Fibroblast of skin of left quadriceps (primary cell): ENCODE measurements at places on chromosomes 1 and 21.

- no peak for DNase-seq
Measured at GRCh38 chr1:235766794-235767285, 99.9 kb downstream of the LYST start.

- no peak for DNase-seq
Measured at GRCh38 chr1:172117800-172118199, 276.5 kb downstream of the DNM3 start.

DNA sequence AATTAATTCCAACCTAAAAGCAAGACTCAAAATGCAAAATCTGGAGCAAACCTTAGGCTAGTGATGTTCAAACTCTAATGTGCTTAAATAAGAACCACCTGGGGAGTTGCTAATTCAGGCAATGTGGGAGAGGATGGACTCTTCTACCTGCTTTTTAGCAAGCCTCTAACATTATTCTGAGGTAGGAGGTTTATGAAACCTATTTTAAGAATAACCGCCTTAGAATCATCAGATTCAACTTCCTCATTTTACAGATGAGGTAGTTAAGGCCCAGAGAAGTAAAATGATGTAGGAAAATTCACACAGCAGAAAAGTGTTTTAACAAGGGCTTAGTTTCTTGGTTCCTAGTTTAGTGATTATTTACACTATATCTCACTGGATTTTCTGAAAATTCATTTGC is 8.6 kb upstream of the NTNG1 start:
- DNase-seq: no peak

DNA sequence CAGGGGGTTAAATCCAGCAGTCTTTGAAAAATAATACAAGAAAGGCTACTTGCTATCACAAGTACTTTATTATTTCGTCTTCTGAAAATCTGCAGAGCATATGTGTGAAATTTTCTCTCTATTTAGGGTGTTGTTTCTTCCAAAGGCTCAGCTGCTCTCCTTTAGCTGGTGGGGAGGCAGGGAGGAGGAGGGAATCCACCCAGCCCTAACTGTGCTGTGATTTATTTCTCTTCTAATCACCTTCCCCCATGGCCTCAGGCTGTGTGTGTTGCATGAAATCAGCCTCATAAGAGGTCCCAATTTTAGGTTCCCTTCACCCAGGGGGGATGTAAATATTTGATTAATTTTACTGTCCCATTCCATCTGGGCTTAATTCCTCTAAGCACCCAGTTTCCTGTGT is 77.6 kb upstream of the PGBD5 start:
- no peak for DNase-seq

DNA sequence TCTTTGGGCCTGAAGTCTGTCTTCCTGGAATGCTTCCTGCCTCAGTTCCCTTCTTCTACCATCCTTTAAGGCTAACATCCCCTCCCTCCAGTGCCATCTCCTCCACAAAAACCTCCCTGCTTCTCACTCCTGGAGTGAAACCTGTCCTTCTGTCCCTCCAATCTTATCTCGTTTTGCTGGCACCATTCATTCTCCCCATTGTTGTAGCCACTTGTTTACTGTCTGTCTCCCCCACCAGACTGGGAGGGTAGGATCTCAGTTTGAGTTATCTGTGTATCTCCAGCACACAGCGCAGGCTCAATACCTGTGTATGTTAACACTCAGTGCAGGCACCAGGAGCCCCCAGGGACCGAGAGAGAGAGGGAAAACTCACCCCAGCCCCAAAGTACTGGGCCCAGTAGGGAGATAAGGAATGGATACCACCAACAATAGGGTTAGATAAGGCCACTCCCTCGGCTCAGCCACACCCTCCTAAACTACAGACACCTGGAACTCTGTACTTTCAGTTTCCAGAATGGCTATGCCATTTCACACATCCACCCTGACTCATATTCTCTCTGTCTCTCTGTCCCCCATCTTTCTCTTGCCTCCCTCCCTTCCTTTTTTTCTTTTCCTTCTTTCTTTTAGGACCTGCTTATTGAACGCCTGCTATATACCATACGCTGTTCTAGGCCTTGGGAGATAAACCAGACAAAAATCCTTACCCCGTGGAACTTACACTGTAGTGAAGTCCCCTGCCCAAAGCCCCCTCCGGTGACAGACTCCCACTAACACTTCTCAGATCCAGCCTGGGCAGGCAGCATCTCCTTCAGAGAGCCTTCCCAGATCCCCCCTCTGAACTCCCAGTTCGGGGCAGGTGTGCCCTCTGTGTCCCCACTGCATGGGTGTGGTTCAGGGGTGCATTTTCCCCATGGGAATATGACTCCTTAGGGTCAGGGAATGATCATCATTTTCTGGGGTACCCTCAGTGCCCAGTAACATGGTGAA is 3.3 kb upstream of the SSBP3 start:
- DNase-seq: no peak

DNA sequence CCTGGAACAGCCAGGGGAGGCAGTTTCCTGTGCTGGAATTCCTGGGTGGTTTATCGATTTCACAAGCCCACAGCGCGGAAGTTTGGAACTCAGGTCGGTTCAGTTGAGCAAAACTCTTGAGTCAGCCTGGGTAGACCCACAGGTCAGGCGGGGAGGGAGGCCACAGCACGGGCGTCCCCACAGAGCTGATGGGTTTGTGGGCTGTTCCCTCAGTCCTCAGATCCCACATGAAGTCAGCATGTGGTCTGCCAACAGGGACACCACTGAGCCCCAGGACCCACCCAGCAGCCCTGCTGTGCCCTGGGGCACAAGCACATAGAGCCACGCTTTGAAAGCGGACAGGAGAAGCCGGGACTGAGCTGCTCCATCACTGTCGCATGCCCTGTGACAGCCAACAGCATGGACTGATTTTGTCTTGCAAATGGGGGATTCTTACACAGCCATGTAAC is 17.4 kb downstream of the BMP8A start:
- DNase-seq: no peak

DNA sequence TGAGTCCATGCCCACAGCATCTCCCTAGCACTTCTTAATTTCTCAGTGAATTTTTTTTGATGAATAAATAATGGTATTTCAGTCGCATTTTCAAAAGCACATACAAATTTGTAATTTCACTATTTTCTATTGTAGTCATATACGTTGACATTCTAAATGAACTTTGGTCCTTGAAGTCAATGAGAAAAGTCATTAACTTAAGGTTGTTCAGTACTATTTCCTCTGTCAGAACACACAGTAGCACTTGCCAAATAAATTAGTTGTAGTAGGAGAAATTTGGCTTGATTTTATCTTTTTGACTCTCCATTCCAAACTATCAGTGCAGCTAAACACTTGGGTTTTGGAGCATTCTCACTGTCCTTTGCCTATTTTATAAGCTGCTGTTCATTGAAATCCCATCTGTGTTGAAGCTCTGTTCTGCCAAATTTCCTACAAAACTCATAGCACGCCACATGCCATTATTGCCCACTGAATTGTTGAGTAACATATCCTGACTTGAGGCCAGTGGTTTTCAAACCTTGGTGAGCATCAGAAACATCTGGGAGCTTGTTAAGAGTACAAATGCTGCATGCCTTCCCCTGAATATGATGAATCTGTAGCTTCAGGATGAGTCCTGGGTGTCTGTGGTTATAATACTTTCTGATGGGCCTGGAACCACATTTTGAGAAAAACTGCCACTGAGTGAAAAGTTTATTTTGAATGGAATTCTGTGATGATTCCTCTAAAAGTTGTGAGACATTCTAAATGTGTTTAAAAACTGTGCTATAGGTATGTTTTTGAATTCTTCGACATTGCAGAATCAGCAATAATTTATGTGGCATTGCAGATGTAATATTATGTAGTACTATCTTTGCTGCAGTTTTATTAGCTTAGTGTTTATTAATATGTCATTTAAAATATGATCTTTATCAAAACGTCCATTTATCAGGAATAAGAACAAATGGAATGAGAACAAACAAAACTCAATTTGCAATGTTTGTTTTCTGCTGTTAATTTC is 78.9 kb downstream of the DNM3 start:
- DNase-seq: no peak

GRCh38 chr21:40166291-40166843 is 299.1 kb downstream of the PCP4 start:
- no peak for DNase-seq

DNA sequence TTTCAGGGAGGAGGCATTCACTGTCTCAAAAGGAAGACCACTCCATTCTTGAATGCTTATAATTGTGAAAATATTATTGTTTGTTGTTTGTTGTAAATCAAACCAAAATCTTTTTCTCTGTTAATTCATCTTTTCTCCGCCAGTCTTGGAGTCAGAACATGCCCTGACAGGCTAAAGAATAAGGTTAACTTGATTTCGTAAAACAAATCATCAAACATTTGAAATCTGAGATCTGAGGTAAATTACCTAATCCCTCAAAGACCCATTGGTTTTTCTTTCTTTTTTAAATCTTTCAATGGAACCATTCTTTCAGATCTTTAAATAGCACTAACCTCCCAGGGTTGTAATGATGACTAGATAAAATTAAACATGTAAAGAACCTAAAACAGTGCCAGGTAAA is 430.1 kb upstream of the PTBP2 start:
- no peak for DNase-seq

DNA sequence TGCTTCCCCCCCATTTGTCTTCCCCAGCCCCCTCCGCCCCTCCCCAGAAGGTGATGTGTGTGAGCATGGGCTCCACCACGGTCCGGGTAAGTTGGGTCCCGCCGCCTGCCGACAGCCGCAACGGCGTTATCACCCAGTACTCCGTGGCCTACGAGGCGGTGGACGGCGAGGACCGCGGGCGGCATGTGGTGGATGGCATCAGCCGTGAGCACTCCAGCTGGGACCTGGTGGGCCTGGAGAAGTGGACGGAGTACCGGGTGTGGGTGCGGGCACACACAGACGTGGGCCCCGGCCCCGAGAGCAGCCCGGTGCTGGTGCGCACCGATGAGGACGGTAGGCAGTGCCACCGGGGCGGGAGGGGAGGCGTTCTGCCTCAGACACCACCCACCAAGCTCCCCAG is 52.2 kb upstream of the KDM4A start:
- no peak for DNase-seq

GRCh38 chr1:83546874-83547273 is 452.1 kb downstream of the TTLL7 start:
- peak; percentile 59 for DNase-seq

GRCh38 chr1:41313661-41314131 is 47.5 kb upstream of the FOXO6 start:
- no peak for DNase-seq

DNA sequence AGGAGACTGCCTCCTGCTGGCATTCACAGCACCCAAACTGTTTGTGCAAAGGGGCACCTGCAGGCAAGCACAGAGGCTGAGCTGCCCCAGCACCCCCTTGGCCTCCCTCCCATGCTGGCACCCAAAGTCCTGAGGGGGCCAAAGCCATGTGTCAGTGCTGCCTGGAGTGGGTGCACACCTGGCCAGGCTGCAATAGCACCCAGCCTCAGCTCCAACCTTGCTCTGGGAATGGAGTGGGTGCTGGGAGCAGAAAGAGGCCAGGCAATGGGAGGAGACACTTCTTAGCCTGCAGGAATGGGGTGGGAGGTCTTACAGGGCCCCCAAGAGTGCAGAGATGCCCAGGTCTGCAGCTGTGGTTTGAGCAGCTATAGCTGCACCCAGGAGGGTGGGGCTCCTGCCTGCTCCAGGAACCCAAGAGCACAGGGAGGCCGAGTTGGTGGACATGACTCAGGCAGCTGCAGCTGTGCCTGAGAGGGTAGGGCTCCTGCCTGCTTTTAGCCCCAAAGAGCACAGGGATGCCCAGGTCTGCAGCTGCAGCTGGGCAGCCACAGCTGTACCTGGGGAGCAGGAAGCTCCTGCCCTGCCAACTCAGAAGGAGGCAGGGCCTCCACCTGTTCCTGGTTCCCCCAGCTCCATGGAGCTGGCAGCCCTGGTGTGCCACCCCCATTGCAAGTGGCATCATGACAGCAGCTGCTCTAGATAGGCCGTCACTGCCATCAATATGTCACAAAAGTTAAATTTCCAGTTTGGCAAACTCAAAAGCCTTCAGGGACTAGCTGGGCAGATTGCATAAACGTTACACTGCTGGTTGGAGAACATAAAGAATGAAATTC is 5.3 kb upstream of the CHD1L start:
- DNase-seq: no peak

DNA sequence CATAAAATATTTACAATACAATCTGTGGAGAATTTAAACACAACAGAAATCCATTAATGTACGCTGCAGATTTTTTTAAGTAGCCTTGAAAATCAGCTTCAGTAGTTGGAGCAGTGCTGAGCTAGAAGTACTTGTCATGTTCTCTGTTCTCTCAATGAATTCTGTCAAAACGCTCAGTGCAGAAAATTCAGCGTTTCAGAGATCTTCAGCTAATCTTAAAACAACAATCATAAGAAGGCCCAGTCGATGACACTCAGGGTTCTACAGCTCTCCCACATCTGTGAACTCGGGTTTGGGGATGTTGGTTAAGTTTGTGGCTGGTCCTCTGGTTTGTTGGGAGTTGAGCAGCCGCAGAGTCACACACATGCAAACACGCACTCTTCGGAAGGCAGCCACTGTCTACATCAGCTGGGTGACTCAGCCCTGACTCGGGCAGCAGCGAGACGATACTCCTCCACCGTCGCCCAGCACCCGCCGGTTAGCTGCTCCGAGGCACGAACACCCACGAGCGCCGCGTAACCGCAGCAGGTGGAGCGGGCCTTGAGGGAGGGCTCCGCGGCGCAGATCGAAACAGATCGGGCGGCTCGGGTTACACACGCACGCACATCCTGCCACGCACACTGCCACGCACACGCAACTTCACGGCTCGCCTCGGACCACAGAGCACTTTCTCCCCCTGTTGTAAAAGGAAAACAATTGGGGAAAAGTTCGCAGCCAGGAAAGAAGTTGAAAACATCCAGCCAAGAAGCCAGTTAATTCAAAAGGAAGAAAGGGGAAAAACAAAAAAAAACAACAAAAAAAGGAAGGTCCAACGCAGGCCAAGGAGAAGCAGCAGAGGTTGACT is 161.2 kb downstream of the RUNX1 start:
- peak; percentile 83 for DNase-seq

- DNase-seq: no peak
Measured at GRCh38 chr1:153360592-153361479, 3.2 kb downstream of the S100A9 start.

DNA sequence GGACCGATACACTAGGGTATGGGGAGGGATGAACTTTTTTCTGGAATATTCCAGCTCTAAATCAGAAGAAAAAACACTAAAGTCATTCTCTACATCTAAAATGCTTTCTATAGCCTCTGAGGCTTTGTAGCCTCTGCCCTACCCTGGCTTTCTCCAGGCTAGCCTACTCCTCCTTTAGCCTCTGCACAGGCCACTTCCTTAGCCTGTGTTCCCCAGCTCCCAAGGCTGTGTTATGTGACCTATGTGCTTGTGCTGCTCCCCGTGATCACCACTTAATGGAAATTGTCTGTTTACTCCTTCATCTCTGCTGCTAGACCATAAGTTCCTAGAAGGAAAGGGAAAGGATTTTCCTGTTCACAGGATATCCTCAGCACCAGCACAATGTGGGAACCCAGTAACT is 92.8 kb downstream of the SEC16B start:
- DNase-seq: no peak

DNA sequence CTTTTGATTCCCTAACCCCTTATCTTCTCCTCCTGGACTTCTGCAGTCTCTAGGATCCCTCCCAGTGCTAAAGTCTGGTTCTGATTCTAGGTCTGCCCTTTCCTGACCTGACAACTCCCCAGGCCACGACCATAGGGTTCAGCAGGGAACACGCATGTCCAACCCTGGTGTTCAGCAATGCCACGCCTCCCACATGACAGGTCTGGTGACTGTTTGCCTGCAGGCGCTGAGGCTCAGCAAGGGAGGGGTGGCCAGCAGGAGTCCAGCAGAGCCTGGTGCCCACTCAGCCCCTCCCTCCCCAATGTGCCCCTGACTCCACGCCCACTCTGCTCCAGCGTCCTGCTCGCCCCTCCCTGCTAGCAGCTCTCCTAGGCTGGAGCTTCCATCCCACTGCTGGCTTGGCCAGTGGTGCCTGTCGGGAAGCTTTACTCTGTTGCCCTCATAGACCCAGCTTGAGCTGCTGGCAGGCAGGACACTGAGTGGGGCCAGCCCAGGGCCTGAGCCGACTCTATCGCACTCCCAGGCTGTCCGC is 17.3 kb downstream of the SLC9A1 start:
- no peak for DNase-seq
